ENCODE measurements at places on chromosomes 2 and 18.

- no peak for DNase-seq
Observed at GRCh38 chr2:221490506-221491060, 81.5 kb downstream of the EPHA4 start.

GRCh38 chr2:85132834-85133637 is at the start of gene TCF7L1:
TSS of gene TCF7L1 (plus strand) at chr2:85133392. CDS start at chr2:85133685, 293 bp downstream.
- peak; percentile 81 for DNase-seq

GRCh38 chr2:176793792-176794191 is 418.8 kb upstream of the HNRNPA3 start:
- no peak for DNase-seq

DNA sequence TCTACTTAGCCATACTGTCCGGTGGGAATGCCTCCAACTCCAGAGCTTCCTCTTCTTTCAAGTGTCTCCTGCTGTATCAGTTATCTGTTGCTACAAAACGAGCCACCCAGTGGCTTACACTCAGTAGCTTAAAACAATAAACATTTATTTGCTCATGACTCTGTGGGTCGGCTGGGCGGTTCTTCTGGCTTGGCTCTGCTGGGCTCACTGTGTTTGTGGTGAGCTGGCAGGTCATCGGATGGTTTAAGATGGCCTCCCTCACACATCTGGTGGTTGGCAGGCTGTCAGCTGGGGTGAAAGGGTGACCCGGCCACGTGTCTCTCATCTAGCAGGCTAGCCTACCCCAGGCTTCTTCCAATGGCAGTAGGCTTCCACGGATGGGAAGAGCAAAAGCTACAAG is 122.4 kb upstream of the SLC1A4 start:
- no peak for DNase-seq

DNA sequence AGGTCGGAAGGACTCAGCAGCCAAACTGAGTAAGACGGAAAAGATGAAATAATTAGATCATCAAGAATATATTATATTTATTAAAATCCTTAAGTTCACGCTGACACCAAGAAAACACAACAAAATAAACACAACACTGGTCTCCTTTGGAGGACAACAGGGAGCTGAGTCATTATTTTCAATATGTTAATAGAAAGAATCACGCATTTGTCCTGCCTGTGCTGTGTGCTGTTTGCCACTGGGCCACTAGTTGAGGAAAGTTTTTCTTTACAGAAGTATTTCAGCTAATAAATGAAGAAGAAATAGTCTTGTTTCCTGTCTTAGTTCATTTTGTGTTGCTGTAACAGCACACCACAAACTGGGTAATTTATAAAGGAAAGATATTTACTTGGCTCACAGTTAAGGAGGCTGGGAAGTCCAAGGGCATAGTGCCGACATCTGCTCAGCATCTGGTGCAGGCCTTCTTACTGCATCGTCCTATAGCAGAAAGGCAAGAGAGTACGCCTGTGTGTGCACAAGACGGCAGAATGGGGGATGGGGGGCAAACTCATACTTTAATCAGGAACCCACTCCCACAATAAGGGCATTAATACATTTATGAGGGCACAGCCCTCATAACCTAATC is 88.0 kb downstream of the TCF7L1 start:
- DNase-seq: peak; percentile 75

DNA sequence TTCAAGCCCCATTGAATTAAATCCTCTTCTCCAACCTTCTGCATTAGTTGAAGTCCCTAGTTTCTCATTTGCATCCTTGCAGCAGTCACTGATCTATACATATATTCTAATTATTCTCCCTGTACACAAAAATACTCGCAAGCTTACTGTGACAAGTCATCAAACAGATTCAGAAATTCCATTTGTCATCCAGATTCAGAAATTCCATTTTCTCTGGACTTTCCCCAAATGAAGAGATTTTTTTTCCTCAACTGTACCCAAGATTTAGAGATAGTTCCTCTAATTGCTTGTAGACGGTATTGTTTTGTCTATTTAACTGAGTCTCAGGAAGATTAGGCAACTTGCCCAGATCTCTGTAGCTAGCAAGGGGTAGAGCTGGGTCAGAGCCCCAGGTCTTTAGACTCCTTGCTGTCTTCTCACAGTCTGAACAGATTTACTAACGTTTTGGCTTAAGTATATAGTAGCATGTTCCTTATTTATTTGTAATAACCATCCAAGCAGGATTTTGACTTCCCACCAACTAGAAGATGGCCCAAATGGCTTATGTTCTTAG is 34.2 kb downstream of the RAB12 start:
- DNase-seq: no peak

Data from fibroblast of skin of left quadriceps (primary cell).